ENCODE measurements at places on chromosomes 6 and 20. TPM values are rescaled to one million over a fixed set of nuclear protein-coding genes. Genes with fewer than 3 reads are reported as not detected.
A peak's percentile ranks its signal among the peaks of the same experiment; 100 is the strongest.

ADAM33 gene
- polyA plus RNA-seq = not detected

MEI4 gene
- polyA plus RNA-seq = not detected

FOXO3 gene
- polyA plus RNA-seq = 2.1 TPM

VSTM2L gene
- polyA plus RNA-seq = 0.30 TPM

DNA sequence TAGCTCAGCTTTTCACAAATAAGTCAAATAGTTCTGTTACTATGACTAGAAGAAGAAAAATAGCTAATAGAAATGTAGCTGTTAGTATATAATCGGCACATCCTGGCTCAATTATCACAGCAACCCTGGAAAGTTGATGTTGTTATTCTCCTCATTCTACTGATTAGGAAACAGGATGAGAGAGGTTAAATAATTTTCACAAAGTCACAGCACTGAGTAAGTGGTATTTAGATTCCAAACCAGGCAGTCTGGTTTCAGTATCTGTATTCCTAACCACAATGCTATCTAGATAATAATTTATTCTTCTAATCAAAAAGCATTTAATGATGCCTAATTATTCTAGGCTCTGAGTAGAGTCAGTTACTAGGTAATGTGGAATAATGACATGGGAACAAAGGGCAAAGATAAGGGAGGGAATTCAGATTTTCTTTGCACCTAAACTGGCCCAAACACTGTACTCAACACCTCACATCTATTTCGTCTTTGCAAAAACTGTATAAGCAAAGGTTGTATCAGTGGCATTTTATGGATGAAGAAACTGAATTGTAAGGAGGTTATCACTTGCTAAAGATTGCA, 51.3 kb downstream of the PDE7B start:
- no peaks in the 10 kb centered on the region for H3K36me3 ChIP-seq
- no peaks in the 10 kb centered on the region for H3K27me3 ChIP-seq
- no peak for DNase-seq
- H3K4me1 ChIP-seq = no peaks in the 10 kb centered on the region
- no peak overlapping the region for H3K27ac ChIP-seq

DNA sequence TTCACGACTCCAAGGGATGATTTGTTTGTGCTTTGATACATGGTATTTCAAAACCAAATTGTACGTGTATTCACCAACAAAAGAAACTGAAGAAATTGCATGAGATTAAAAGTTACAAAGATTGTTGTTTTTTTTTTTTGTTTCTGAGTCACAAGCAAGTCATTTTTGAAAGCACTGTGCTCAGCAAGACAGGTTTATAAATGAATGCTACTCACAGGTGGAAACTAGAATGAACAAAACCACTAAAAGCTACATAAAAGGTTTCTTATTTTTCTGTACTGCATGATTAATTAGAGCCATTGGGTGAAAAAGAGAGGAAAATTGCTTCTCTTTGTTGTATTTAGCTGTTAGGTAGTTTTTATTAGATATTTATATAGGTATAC, 90.2 kb upstream of the RIPOR2 start:
- H3K27ac ChIP-seq = no peak overlapping the region
- H3K27me3 ChIP-seq = no peaks in the 10 kb centered on the region
- no peak overlapping the region for H3K4me3 ChIP-seq
- peaks cover 7% of the 10 kb centered on the region for H3K4me1 ChIP-seq
- H3K36me3 ChIP-seq = no peaks in the 10 kb centered on the region
- no peak for DNase-seq

DNA sequence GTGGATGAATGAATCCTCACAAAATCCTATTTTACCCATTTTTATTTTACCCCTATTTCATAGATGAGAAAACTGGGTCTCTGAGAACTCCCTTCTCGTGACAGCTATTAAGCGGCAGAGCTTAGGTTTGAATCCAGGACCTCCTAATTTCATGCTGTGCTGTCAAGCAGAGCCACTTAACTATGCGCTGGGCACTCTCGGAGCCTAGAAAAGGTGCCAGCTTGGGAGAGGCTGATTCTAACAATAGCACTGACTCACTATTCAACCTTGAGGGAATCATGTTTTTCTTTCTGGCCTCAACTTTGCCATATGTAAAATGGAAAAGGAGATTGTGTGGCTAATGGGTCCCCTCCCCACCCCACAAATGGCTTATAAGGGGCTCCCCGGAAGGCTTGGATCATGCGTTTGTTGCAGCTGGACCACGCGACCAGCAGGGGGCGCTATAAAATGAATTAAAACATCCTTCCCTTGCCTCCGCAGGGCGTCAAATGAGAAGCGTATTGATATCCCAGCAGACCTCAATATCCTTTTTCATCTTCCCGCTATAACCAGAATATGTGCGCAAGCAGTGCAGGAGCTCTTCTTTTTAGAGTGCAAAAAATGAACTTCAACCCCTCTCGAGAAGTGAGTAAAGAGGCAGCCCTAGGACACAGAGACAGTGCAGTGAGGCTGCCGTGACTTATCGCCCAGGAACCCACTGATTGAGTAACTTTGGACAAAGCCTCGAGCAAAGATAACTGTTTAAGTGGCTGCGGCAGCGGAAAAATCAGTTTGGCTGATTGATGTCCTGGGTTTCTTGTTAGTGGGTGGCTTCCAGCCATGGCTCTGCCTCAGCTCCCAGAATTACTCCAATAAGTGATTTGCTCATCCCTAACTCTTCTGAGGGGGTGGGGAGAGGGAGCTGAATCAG, 12.8 kb upstream of the PDYN start:
- H3K27me3 ChIP-seq = no peaks in the 10 kb centered on the region
- H3K4me3 ChIP-seq = no peak overlapping the region
- H3K4me1 ChIP-seq = no peaks in the 10 kb centered on the region
- no peaks in the 10 kb centered on the region for H3K36me3 ChIP-seq
- DNase-seq = no peak
- no peak overlapping the region for H3K27ac ChIP-seq

DNA sequence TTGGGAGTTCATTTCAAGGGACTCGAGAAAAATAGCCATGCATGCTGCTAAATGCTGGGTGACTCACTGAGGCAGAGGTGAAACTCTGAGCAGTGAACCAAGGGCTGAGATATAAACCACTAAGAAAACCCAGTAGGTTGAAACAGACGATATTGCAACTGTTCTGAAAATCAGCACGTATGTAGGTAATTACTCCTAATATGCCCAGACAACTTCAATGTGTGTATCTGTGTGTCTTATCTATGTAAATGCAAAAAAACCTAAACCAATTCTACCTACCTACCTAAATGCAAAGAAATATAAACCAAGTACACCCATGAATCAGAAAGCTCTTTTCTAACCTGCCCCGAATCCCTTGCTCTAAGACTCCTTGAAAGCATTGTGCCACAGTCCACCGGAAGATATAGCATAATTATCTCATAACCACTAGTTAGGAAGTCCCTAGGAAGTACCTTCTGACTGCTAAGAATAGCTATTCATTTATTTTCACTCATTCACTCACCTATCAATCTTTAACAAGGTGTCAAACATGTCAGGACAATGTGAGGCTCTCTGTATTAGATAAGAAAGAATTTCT, 458.7 kb upstream of the RUNX2 start:
- no peaks in the 10 kb centered on the region for H3K36me3 ChIP-seq
- H3K27ac ChIP-seq = peak overlapping the region; percentile 2
- no peaks in the 10 kb centered on the region for H3K27me3 ChIP-seq
- peaks cover 25% of the 10 kb centered on the region for H3K4me1 ChIP-seq

GRCh38 chr6:16670183-16670582, 91.1 kb downstream of the ATXN1 start:
- no peaks in the 10 kb centered on the region for H3K36me3 ChIP-seq
- no peak overlapping the region for H3K4me3 ChIP-seq
- H3K4me1 ChIP-seq = peaks cover 31% of the 10 kb centered on the region
- peak overlapping the region; percentile 38 for H3K27ac ChIP-seq
- DNase-seq = no peak

GRCh38 chr6:5563086-5563485, 301.8 kb downstream of the FARS2 start:
- no peak for DNase-seq
- peaks cover 32% of the 10 kb centered on the region for H3K4me1 ChIP-seq
- H3K27me3 ChIP-seq = no peaks in the 10 kb centered on the region
- no peak overlapping the region for H3K27ac ChIP-seq
- no peak overlapping the region for H3K4me3 ChIP-seq
- H3K36me3 ChIP-seq = no peaks in the 10 kb centered on the region

DNA sequence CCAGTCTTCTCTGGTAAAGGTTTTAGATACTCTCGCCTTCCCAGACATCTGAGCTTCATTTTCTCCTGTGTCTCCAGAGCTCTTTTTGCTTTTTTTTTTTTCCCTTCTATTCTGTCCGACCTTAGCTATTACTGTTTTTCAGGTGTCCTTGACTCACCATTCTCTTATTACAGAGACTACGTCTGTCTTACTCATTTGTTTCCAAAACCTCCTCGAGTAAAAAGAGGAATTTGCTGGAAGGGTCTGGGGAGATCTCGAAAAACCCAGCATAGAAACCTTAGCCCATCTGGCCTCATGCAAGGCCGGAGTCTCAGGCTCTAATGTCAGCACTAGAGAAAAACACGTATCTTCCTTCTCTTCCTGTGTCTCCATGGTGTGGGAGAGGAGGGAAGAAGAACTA, 109.2 kb upstream of the CARMIL1 start:
- H3K27ac ChIP-seq = no peak overlapping the region
- H3K4me3 ChIP-seq = no peak overlapping the region
- H3K36me3 ChIP-seq = no peaks in the 10 kb centered on the region
- no peak for DNase-seq
- H3K4me1 ChIP-seq = no peaks in the 10 kb centered on the region

- no peak overlapping the region for H3K4me3 ChIP-seq
- no peaks in the 10 kb centered on the region for H3K36me3 ChIP-seq
- no peak overlapping the region for H3K27ac ChIP-seq
- peaks cover 12% of the 10 kb centered on the region for H3K4me1 ChIP-seq
- no peak for DNase-seq
These were observed 88.4 kb downstream of the ZDHHC14 start for GRCh38 chr6:157469378-157469777.

GRCh38 chr6:35181933-35182612, 31.7 kb upstream of the SCUBE3 start:
- H3K4me3 ChIP-seq = no peak overlapping the region
- H3K4me1 ChIP-seq = peaks cover 14% of the 10 kb centered on the region
- DNase-seq = no peak
- H3K27me3 ChIP-seq = no peaks in the 10 kb centered on the region
- H3K36me3 ChIP-seq = no peaks in the 10 kb centered on the region

- H3K27ac ChIP-seq = no peak overlapping the region
- H3K36me3 ChIP-seq = peaks cover 5% of the 10 kb centered on the region
- no peak for DNase-seq
- H3K27me3 ChIP-seq = peaks cover 3% of the 10 kb centered on the region
These were observed 4.5 kb downstream of the RING1 start for GRCh38 chr6:33212857-33213165.

GRCh38 chr6:33632558-33633039, 11.5 kb downstream of the ITPR3 start:
- H3K36me3 ChIP-seq = no peaks in the 10 kb centered on the region
- H3K27ac ChIP-seq = no peak overlapping the region
- DNase-seq = no peak
- H3K27me3 ChIP-seq = no peaks in the 10 kb centered on the region
